ENCODE measurements at places on chromosomes 11 and 22. TPM values are rescaled to one million over a fixed set of nuclear protein-coding genes. Genes with fewer than 3 reads are reported as not detected.

GRCh38 chr11:34380696-34381095 is 22.9 kb upstream of the ABTB2 start:
- no peak for DNase-seq

Gene FAM227A
- polyA plus RNA-seq: 2.3 TPM

DNA sequence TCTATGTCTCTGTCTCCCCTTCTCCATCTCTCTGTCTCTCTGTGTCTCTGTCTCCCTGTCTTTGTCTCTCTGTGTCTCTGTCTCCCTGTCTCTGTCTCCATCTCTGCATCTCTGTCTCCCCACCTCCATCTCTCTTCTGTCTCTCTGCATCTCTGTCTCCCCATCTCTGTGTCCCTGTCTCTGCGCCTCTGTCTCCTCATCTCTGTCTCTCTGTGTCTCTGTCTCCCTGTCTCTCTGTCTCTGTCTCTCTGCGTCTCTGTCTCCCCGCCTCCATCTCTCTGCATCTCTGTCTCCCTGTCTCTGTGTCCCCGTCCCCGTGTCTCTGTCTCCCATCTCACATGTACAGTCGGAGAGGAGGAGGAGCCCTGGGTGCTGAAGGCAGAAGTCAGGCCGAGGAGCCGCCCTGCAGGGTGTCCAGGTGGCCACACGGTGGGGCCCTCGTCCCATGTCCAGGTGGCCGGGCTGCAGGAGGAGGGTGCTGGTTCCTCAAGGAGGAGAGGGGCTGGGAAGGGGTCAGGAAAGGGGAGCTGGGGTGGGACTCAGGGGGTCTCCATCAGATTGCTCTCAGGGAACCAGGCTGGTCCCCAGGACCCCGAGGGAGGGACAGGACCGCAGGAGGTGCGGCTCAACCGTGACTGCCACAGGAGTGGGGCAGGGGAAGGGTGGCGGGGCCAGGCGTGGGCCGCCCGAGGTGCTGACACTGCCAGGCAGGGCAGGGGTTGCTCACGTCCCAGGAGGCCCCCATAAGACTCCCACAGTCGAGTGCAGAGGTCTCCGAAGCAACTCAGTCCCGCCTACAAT is 25.6 kb upstream of the TH start:
- DNase-seq: peak; percentile 93

DNA sequence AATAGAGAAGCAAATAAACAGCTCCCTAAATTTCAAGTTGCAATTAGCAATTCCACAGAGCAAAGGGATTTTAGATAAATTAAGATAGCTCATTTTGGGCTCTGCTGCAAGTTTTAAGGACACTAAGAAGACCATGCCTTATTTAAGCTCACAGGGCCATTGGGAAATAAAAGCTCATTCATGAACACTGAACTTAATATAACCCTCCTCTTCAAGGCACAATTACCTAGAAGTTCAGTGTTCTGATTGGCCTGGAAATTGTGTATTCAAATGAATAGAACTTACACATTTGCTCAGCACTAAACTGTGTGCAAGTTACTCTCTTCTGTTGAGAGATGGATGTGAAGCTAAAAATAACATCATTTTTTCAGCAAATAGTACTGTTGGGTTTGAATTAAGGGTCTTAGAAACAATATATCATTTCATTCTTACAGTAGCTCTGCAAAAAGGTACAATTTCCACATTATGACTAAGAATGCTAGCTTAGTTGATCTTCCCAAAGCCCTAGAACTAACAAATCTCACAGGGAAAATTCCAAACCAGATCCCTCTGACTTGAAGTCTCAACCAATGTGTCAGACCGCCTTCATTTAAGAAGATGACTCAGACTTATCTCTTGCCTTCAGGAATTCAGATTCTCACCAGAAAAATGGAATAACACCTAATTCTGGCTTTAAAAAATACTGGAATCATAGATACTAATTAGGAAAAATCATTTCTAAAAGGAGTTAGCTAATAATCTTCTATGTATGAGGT is 87.4 kb upstream of the LRRC55 start:
- peak; percentile 21 for DNase-seq

Gene PDE3B
- polyA plus RNA-seq: 10.9 TPM

Gene PIK3IP1
- 19.5 TPM for polyA plus RNA-seq

DNA sequence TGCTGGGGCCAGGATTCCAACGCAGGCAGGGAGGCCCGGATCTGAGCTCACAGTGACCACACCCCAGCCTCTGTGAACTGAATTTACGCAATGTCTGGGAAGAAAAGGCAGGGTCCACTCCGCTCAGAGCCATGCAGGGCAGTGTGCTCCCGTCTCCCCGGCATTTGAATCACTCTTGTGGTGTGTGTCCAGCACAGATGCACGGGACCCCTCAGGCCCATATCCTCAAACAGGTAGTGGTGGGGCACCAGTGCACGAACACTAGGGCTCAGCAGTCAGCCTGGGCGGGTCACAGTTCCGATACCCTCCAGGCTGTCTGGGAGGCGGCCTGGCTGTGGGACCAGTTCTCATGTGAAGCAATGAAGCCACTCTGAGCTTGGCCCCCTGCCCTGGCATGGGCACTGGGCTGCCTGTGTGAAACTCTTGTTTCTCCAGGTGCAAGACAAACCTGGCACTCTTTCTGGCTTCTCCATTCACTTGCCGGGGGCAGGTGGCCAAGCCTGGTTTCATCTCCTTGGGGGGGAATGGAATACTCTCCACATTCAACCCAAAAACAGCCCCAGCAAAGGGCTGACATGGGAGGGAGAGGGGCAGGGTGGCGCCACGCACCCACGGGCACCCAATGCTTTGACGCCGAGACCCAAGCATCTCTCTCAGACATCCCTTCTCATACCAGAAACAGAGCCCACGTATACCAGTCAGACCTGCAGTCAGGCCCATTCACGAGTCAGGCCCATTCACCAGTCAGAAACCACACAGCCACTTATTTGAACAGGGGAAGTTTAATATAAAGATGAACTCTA is 14.3 kb downstream of the DHCR7 start:
- peak; percentile 77 for DNase-seq

- no peak for DNase-seq
Measured at GRCh38 chr11:13861411-13861810, 101.1 kb upstream of the SPON1 start.

DNA sequence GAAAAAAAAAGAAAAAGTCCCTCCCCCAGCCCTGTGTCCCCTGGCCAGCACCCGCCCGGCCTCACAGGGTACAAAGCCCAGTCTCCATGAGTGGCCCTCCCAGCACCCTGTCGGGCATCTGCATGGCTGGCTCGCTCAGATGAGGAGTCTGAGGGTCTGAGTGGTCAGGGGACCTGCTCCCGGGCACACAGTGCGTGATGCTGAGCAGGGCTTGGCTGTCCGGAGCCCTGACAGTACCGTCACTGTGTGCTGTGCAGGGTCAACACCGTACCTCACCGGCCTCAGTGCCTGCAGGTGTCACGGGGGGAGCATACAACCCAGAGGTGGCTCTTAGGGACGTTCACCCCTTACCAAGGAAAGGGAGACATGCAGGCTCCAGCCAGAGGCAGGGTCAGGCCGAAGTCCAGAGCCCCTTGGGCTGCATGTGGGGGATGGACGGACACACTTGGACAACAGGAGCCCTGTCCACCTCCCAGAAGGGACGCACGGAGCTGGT is 3.6 kb upstream of the PLXNB2 start:
- DNase-seq: no peak

GRCh38 chr11:48101958-48102357 is 114.7 kb upstream of the OR4B1 start:
- DNase-seq: no peak

DNA sequence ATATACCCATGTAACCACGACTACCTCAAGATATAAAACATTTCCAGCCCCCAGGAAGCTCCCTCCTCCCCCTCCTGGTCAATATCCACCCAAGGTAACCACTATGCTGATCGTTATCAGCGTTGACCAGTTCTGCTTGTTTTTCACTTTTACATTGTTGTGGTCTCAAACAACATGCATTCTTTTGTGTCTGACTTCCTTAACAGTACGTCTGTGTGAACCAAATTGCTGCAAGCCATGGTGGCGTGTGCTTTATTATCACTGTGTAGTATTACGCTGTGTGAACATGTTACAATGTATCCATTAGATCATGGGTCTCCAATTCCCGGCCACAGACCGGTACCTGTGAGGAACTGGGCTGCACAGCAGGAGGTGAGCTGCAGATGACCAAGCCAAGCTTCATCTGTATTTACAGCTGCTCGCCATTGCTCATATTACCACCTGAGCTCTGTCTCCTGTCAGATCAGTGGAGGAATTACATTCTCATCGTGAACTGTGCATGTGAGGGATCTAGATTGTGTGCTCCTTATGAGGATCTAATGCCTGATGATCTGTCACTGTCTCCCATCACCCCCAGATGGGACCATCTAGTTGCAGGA is 15.5 kb upstream of the GRK3 start:
- no peak for DNase-seq

DNA sequence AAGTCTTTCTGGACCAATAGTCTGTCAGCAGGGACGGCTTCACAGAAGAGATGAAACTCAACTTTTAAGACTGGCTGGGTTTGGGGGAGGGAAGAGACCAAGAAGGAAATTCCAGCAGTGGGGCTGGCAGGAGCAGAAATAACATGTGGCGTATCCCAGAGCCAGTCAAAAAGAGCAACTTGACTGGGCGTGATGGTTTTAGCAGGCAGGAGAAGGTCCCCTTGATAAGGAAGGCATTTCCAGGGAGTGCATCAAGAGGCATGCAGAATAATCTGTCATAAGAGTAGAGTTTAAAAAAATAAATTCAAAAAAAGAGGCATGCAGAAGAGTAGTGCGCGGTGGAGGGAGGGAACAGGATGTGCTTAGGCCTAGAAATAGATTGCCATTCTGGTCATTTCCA is 52.5 kb downstream of the C22orf31 start:
- DNase-seq: no peak

Gene OR51B5
- not detected for polyA plus RNA-seq

Gene RASD2
- polyA plus RNA-seq: 12.7 TPM

GRCh38 chr11:1899686-1900085 is 8.0 kb upstream of the PRR33 start:
- no peak for DNase-seq

Gene CYP2D6
- polyA plus RNA-seq: 5.0 TPM

Gene ADORA2A
- 3.3 TPM for polyA plus RNA-seq

- DNase-seq: peak; percentile 90
Measured at GRCh38 chr11:2137202-2138067, 1.8 kb downstream of the IGF2 start.

DNA sequence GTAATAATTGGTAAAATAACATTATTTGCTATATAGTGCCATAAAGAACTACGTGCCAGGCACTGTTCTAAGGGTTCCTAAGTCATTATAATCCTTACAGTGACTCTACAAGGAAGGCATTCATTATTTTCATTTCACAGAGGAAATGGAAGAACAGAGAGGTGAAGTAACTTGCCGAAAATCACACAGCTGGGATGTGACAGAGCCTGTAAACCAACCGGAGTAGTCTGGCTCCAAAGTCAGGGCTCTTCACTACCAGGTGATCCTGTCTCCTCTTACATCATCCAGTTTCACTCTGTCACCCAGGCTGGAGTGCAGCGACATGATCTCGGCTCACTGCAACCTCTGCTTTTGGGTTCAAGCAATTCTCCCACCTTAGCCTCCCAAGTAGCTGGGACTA is 59.2 kb upstream of the RBFOX2 start:
- DNase-seq: no peak

DNA sequence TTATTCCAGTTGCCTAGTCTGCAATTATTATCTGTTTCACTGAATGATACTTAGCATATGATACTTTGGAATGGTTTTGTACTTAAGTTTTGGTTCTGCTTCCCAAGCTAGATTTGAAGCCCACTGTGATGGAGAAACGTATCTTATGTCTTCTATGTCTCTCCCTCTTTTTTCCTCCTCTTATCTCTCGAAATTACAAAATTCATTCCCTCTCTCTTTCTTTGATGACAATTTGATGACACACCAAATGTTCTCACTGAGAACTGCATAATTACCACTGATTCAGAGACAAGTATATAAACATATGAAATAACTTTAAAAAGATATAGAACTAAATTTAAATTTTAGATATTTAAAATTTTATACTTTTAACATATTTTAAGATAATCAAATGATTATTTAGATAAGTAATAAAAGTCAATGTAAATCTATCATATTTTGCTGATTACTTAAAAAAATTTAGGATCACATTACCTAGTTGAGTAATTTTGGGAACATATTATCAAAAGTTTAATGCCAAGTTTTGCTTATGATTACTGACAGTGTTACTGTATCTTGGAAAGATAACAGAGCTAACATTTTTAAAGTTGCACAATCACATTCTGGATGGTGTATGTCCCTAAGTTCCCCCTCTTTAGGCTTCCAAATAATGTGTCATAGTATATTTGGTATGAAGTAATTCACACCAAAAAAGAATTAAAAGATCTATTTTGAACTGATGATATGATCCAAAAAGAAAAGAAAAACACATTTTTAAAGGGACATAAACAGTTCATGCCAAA is 255.3 kb downstream of the SBF2 start:
- DNase-seq: no peak

DNA sequence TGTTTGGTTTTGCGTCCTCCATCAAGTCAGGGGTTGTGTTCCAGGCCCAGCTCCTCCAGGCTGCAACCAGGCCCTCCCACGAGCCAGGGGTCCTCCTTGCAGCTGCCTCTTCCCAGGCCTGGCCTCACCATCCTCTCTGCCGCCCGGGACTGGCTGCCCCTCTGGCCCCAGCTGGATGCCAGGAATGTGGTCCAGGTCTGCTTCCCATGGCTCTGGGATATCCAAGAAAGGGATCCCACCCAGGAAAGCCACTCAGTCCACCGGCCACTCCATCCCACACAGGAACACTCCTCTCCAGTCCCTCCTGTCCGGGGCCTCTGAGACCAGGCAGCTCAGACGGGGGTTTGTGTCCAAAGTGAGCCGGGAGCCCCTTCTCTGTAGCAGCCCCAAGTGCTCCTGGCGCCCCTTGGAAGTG is 336.4 kb downstream of the BRD1 start:
- no peak for DNase-seq

DNA sequence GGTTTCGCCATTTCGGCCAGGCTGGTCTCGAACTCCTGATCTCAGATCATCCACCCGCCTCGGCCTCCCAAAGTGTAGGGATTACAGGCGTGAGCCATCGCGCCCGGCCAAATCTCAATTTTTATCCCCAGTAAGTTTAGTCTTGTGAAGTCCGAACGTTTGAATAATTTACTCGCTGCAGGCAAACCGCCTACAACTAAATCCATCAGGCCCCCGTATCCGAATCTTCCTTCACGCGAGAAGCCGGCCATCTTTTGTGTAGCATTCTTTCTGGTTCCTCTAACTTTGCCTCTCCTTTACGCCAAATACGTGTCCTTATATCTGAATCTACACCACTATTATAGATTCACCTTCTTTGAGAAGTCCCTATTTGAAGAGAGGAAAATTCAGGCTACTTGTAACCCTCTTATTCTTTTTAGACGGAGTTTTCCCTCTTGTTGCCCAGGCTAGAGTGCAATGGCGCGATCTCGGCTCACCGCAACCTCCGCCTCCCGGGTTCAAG is 581 bp upstream of the EIF3L start:
- no peak for DNase-seq

Gene SMIM35
- polyA plus RNA-seq: not detected

Gene SMC1B
- polyA plus RNA-seq: 0.10 TPM

- no peak for DNase-seq
Measured at GRCh38 chr22:20762233-20762796, 11.6 kb upstream of the SERPIND1 start.

DNA sequence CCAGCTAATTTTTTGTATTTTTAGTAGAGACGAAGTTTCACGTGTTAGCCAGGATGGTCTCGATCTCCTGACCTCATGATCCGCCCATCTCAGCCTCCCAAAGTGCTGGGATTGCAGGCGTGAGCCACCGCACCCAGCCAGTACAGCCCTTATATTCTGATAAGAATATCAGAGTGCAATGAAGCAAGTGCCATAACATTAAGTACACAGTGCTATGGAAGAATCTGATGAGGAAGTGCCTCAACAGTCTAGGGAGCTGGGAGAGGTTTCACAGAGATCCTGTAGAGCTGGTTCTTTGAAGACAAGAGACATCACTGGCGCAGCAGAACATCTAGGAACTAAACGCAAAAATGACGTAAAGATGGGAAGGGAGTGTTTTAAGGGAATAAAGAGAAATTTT is 2.1 kb downstream of the RTCB start:
- DNase-seq: no peak
